ENCODE measurements at places on chromosomes 2 and 18. TPM values are rescaled to one million over a fixed set of nuclear protein-coding genes. Genes with fewer than 3 reads are reported as not detected.

The RESP18 gene
- not detected for total RNA-seq

The TMEM163 gene
- total RNA-seq = not detected

The VIT gene
- not detected for total RNA-seq

The DPYSL5 gene
- not detected for total RNA-seq

- peak; percentile 53 for DNase-seq
These were observed 77.1 kb upstream of the UGP2 start for GRCh38 chr2:63764630-63765029.

The NEURL3 gene
- not detected for total RNA-seq

- DNase-seq = peak; percentile 91
These were observed at the start of gene MAP4K4 for GRCh38 chr2:101697124-101698013. Gene MAP4K4 (plus strand): TSS chr2:101697707. CDS start chr2:101698081, 374 bp downstream.

DNA sequence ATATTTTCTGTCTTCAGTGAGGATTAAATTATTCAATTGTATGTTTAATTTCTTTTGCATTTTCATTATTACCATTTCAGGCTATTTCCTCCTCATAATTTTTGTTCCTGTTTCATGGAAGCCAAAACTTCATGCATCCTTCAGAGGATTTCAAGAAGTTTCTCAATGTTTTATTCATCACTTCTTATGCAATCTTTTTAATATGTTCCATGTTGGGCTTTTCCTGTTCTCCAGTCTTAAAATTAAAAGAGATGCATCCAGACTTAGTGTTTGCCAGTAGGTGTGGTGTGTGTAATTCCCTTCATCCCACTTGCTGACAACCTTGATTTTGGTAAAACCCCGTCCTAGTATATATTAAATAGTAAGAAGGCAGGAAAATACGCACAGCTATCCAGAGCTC lies 190.0 kb downstream of the EN1 start:
- peak; percentile 58 for DNase-seq

- peak; percentile 41 for DNase-seq
These were observed 22.3 kb upstream of the ORC2 start for GRCh38 chr2:200985799-200986198.
